ENCODE measurements at places on chromosomes 3 and 15. TPM values are rescaled to one million over a fixed set of nuclear protein-coding genes. Genes with fewer than 3 reads are reported as not detected.

The LTK gene
- 2.0 TPM for total RNA-seq

The ADGRG7 gene
- not detected for total RNA-seq

The ZDHHC19 gene
- not detected for total RNA-seq

The ALPK3 gene
- total RNA-seq: 0.20 TPM

The C3orf20 gene
- total RNA-seq: 0.33 TPM

The FSIP1 gene
- total RNA-seq: 0.35 TPM

The TIMP4 gene
- total RNA-seq: not detected

The CADPS gene
- total RNA-seq: not detected

The CFAP20DC gene
- 0.26 TPM for total RNA-seq

The BNC1 gene
- total RNA-seq: not detected

The P2RY13 gene
- total RNA-seq: not detected

The AGTR1 gene
- not detected for total RNA-seq

- no peaks in the 10 kb centered on the region for H3K36me3 ChIP-seq
- H3K4me3 ChIP-seq: no peak overlapping the region
- no peak overlapping the region for H3K27ac ChIP-seq
- DNase-seq: no peak
- H3K27me3 ChIP-seq: no peaks in the 10 kb centered on the region
Measured at GRCh38 chr3:139447486-139447885, 28.8 kb downstream of the RBP2 start.

DNA sequence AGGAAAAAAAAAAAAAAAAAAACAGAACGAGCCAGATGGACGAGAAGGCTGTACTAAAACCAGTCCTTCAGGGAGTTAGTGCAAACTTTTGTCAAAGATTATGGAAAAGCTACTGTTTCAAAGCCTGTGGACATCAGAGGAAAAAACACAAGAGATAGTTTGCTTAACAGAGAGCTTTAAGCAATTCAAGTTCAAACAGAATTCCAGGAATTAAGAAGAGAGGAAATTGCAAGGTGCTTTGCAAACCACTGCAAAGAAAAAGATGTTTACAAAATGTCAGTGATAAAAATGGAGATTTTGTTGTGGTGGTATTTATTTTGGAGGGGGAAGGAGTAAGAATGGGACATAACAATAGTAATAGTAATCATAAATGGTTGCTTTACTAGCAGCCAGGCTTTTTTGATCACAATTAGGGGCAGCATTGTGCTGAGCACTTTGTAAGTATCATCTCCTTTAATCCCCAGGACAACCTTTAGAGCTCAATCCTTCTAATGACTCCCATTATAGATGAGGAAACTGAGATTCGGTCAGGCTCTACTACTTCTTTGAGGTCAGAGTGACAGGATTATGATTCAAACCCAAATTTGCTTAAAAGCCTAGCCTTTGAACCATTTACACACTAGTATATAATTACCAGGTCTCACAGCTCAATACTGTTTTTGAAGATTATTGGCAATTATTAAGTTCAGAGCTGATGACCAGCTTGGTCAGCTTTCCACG is 22.4 kb upstream of the ARHGEF3 start:
- no peak for DNase-seq
- H3K27ac ChIP-seq: no peak overlapping the region
- peaks cover 4% of the 10 kb centered on the region for H3K4me1 ChIP-seq
- H3K4me3 ChIP-seq: no peak overlapping the region
- H3K27me3 ChIP-seq: no peaks in the 10 kb centered on the region
- H3K36me3 ChIP-seq: no peaks in the 10 kb centered on the region

DNA sequence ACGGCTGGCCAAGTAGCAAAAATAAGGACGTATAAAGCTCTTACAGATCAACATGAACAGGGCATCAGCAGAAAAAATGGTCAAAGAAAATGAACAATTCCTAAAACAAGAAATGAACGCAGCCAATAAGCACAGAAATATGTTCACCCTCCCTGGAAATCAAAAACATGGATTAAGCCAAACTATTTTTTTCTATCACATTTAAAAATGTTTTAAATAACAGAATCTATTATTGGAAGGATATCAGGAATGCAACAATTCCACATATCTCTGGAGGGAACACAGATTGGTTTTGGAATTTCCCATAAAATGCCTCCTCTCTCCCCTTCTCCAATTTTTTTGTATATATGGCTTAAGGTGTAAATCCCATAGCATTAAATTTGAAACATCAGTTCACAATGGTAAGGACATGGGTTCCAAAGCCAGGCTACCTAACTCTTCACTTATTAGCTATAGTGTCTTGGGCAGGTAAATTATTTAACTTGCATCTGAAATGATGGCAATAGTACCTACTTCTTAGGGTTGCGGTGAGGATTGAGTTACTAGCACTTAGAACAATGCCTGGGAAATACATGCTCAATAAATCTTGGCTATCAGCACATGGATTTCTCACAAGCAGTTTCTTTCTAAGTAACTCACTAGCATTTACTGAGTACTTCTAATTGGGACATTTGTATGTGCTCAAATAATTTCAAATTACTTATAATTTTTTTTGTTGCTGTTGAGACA is 10.1 kb downstream of the UACA start:
- H3K36me3 ChIP-seq: no peaks in the 10 kb centered on the region
- H3K27me3 ChIP-seq: no peaks in the 10 kb centered on the region
- H3K4me3 ChIP-seq: no peak overlapping the region
- DNase-seq: no peak
- no peaks in the 10 kb centered on the region for H3K4me1 ChIP-seq

DNA sequence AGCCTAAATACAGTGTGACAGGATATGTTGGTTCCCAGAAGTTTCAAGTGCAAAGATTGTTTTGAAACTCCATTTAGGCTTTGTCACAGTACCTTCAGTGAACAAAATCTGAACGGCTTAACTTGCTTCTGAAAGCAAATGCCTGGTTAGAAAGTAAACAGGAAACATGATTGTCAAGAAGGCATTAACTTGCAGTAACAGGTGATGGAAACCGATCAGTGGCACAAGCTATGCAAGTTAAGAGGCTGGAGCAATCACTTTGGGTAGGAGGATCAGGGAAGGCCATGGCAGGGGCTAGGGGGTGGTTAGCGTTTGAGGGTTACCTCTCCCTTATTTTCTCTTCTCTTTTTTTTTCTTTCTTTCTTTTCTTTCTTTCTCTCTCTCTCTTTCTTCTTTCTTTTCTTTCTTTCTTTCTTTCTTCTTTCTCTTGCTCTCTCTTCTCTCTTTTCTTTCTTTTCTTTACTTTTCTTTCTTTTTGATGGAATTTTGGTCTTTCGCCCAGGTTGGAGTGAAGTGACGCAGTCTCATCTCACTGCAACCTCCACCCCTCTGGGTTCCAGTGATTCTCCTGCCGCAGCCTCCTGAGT is 2.4 kb downstream of the HYKK start:
- no peak overlapping the region for H3K27ac ChIP-seq
- no peaks in the 10 kb centered on the region for H3K27me3 ChIP-seq
- DNase-seq: no peak
- no peak overlapping the region for H3K4me3 ChIP-seq
- no peaks in the 10 kb centered on the region for H3K36me3 ChIP-seq
- peaks cover 10% of the 10 kb centered on the region for H3K4me1 ChIP-seq

DNA sequence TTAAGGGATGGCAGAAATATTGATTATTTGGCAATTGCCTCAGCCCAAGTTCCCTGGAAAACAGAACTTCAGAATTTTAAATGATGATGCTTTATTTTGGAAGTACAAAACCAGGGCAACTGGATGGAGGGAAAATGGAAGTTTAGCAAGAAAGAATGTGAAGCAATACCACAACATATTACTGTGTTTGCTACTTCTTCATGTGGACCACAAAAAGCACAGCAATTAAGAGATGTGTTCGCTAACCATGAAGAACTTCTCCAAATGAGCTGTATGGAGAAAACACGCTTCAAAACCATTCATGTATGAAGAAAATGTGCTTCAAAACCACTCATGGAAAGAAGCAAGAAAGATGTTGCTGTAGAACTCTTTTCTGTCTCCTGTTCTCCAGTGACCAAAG is 64.7 kb upstream of the ARL6 start:
- H3K27me3 ChIP-seq: no peaks in the 10 kb centered on the region
- no peak overlapping the region for H3K27ac ChIP-seq
- DNase-seq: no peak
- H3K4me3 ChIP-seq: no peak overlapping the region

DNA sequence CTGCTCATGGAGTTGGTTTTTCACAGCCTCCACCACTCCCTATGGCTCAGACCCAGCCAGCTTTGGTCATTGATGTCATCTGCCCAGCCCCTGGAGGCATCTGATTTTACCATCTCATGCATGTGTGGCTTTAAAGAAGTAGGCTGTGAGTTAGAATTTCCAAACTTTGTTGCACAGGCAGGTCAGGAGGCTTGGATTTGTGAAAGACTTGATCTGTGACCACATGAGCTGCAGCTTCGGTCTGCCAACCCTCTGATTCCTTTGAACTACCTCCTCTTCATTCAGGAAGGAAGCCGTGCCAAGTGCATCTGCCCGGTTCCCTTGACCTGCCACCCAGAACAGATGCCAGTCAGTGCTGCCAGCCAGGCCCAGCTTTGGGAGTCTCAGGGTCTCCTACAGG is 9.2 kb downstream of the CTXND1 start:
- DNase-seq: no peak
- no peaks in the 10 kb centered on the region for H3K36me3 ChIP-seq
- no peaks in the 10 kb centered on the region for H3K27me3 ChIP-seq
- no peaks in the 10 kb centered on the region for H3K4me1 ChIP-seq
- no peak overlapping the region for H3K27ac ChIP-seq

GRCh38 chr3:79473993-79474392 is 293.8 kb downstream of the ROBO1 start:
- DNase-seq: no peak
- no peak overlapping the region for H3K4me3 ChIP-seq
- H3K27ac ChIP-seq: no peak overlapping the region
- H3K36me3 ChIP-seq: no peaks in the 10 kb centered on the region
- H3K27me3 ChIP-seq: no peaks in the 10 kb centered on the region

DNA sequence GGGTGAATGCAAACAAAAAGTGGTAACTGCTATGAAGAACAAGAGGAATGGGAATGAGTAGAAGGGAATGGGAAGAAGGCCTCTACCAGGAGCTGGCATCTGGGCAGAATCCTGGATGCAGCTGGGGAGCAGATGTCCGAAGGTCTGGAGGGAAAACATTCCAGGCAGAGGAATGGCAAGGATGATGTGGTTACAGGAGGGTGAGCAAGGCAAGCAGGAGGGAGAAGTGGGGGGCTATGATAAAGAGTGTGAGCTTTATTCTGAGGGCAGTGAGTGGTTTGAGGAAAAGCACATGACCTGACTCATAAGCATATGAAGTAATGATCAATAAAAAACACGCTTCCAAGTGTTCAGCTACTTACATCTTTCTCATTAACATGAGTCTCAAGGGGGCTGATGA is 17.1 kb downstream of the SKIC8 start:
- DNase-seq: no peak
- no peak overlapping the region for H3K4me3 ChIP-seq
- peaks cover 15% of the 10 kb centered on the region for H3K36me3 ChIP-seq
- H3K27ac ChIP-seq: no peak overlapping the region

- no peaks in the 10 kb centered on the region for H3K27me3 ChIP-seq
- no peak for DNase-seq
- no peak overlapping the region for H3K4me3 ChIP-seq
- no peaks in the 10 kb centered on the region for H3K4me1 ChIP-seq
- H3K27ac ChIP-seq: no peak overlapping the region
Measured at GRCh38 chr3:181616088-181617070, 95.3 kb upstream of the SOX2 start.

DNA sequence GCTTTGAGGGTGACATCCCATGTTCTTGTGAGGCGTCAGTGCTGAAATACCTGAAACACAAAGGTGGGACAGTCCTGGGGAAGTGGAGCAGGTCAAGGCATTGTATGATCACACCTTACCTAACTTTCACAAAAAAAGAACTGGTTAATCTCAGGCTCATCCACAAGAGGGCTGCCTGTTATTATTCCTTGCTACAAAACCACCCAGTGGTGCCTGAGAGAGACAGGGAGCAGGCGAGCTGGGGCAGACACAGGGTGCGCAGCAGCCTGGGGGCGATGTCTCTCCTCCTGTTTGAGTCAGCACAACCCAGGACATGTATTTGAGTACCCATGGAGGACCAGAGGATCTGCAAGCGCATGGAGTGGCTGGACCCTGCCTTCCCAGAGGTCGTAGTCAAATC is 316.8 kb upstream of the ATP10A start:
- H3K27me3 ChIP-seq: peaks cover 9% of the 10 kb centered on the region
- H3K27ac ChIP-seq: no peak overlapping the region
- H3K4me1 ChIP-seq: no peaks in the 10 kb centered on the region
- no peaks in the 10 kb centered on the region for H3K36me3 ChIP-seq

- no peaks in the 10 kb centered on the region for H3K27me3 ChIP-seq
- no peaks in the 10 kb centered on the region for H3K4me1 ChIP-seq
- no peak overlapping the region for H3K27ac ChIP-seq
- no peak overlapping the region for H3K4me3 ChIP-seq
Measured at GRCh38 chr3:97105989-97106651, 291.7 kb downstream of the EPHA6 start.

GRCh38 chr15:47294765-47295259 is 422.5 kb upstream of the SEMA6D start:
- DNase-seq: no peak
- H3K4me1 ChIP-seq: no peaks in the 10 kb centered on the region
- no peak overlapping the region for H3K4me3 ChIP-seq
- no peaks in the 10 kb centered on the region for H3K36me3 ChIP-seq

DNA sequence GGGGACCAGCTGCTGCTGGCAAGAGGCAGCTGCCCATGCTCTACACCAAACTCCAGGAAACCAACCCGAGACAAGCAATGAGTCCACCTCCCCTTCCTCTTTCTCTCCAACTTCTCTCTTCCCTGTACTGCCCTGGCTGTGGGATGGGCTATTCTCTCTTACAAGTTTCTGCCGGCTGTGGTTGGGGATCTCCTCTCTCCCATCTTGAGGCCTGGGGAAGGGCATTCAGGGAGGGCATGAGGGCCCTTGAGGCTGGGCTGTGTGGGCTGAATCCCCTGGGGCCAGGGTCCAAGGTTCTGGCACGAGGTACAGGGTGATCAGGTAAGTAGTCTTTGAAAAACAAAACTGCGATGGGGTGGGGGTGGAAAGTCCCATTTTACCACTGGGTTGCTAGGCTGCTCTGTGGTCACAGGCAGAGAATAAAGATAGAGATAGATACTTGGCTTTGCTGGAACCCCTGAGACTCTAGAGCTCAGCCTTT is 32.3 kb upstream of the CTSH start:
- no peak overlapping the region for H3K4me3 ChIP-seq
- peaks cover 27% of the 10 kb centered on the region for H3K27me3 ChIP-seq
- H3K36me3 ChIP-seq: no peaks in the 10 kb centered on the region
- DNase-seq: no peak

DNA sequence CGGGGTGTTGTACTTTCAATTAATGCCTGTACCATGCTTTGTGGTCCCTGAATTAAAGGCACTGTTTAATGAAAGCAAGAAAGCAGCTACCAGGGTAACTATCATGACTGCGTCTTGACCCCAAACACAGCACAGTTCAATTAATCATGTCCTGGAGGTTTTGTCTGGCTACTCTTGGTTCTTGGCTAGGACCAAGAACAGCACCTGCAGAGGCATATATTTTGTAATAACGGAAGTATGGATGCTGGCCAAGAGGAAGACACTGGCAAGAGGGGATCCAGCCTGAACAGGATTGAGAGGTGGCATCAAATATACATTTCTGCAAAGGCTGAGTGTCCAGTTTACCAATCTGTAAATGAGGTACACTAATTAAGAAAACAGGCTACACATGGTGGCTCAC is 119.9 kb downstream of the FOXP1 start:
- peaks cover 7% of the 10 kb centered on the region for H3K36me3 ChIP-seq
- no peak overlapping the region for H3K4me3 ChIP-seq
- DNase-seq: no peak

Data from T-cell (primary cell).